ENCODE measurements at places on chromosomes 12 and 14.

- DNase-seq: no peak
Observed at GRCh38 chr12:66247741-66248140, 54.6 kb upstream of the HELB start.

DNA sequence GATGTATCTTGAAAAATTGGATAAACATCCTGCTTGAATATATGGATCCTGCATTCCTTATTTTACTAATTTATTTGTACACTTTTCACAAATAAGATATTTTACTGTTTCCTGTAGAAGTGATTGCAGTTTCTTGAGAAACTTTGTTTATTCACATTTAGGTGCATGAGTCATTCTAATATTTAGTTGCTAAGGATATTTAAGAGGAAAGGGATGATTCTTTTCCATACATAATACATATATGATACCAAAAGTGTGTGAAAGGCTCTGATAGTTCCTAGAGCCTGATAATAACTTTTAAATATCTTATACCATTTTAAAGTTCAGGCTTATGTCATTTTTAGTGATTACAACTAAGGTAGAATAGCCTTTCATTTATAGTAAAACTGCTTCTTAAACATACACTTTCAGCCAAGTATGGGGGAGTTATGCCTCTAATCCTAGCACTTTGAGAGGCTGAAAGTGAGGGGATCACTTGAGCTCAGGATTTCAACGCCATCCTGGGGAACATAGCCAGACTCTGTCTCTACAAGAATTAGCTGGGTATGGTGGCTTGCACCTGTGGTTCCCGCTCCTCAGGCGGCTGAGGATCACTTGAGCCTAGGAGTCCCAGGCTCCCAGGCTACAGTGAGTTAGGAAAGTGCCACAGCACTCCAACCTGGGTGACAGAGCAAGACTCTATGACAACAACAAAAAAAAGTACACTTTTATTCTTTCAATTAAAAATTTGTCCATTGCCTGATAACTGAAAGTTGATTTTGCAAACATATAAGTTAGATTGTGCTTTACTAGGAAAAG, 262.6 kb upstream of the LRIG3 start:
- DNase-seq: no peak

DNA sequence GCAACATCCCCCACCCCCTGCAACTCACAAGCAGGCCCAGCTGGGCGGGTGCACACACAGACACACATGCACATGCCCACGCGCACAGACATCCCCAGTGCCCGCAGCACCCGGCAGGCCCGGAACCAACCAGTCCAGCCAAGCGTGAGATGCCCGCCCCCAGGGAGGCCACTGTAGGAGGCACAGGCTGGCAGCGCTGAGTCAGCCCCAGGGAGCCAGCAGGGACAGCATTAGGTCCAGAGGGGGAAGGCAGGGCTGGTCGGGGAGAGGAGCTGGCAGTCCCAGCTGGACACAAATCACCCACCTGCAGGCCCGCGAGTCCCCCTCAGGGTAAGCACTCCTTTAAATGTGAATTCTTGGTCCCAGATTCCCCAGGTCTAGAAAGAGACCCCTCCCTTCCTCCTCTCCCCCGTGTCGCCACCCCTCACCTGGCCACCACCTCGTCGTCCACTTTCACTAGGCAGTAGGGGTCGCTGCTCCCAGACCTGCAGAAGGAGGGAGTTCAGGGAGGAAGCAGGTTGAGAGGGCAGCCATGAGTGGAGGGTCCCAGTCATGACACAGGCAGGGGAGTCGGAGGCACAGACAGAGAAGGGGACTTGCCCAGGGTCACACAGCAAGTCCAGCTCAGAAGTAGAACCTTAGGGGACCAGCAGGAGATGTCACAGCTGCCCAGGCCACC, 5.0 kb downstream of the RASAL1 start:
- no peak for DNase-seq

- no peak for DNase-seq
Observed at GRCh38 chr14:68896132-68896531, 83.0 kb downstream of the ACTN1 start.

GRCh38 chr14:22926316-22926715, 2.9 kb downstream of the PRMT5 start:
- no peak for DNase-seq

DNA sequence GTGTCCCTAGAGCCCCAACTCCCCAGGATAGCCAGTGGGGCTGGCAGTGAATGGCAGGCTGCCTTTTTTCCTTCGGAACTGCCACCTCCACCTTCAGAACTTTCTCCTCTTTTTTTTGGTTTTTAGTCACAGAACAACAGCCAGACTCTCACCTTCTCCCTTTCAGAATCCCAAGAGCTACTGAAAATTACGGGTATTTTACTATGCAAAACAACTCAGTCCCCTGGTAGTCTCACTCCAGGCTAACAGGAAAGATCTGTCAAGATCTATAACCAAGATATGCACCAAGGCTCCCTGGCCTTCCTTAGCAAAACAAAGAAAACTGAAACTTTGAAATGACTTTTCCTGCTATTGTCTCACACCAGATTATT, 12.5 kb downstream of the PLEKHG6 start:
- no peak for DNase-seq

DNA sequence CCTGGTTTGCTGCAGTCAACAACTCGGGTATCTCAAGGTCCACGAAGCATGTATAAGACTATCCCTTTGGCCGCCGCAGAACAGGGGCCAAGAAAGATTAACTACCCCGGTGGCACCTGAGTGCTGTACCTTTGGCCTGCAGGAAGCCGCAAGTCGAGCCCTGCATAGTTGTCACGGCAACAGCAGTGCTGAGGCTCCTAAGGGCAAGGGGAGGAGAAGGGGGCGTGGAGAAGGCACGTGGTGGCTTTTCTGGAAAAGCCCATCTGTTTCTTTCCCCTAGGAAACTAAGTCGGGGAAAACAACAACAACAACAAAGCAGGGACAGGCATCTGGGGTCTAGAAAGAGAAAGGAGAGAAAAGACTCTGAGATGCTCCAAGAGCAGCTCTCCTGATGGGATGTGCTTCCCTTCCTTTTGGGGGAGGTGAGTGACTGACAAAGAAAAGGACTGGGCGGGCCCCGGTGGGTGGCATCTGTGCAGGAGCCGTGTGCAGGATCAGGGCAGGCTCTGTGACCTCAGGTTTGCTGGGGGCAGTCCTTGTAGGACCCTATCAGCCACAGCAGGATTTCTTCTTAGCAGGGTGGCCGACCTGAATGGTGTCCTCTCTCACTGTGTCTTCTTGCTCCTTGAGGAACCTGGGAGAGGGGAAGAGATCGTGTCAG, 123.9 kb downstream of the PRMT8 start:
- DNase-seq: no peak

- no peak for DNase-seq
Observed at GRCh38 chr12:98669751-98670150, 24.7 kb downstream of the APAF1 start.

DNA sequence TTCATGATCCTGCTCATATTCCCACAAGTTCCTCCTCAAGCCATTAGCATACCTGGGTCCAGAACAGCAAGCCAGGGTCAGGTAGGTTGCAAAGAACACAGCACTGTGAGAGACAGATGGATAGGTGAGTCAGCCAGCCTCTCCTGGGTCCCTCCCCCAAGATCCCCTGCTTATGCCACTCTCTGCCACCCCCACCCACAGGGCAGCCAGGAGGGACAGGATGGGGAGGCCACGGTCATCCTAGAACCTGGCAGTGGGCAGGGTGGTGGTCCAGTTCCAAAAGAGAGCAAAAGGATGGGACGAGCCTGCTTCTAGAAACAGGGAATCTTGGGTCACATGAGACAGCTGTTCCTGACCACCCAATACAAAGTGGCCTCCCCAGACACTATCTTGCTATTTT, 12.7 kb downstream of the FAIM2 start:
- no peak for DNase-seq

- DNase-seq: no peak
Observed at GRCh38 chr14:92937051-92937937, 14.3 kb downstream of the CHGA start.

- DNase-seq: no peak
Observed at GRCh38 chr14:31122098-31122611, 85.4 kb downstream of the HECTD1 start.

DNA sequence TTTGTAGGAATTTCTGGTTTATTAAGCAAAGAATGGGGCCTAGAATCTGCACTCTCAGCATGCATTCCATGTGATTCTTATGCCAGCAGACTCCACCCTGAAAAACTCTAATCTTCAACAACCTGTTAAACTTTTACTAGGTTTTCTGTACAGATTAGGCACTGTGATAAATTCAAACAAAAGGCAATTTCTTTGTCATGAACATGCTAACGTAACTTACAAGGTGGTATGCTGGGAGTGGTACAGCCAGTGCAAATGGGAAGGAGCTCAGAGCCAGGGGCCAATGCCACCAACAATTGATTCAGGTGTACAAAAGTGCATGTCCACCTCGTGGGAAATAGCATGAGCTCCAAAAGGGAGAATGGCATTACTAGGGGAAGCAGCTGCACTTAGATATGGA, 83.0 kb downstream of the PPFIBP1 start:
- no peak for DNase-seq

DNA sequence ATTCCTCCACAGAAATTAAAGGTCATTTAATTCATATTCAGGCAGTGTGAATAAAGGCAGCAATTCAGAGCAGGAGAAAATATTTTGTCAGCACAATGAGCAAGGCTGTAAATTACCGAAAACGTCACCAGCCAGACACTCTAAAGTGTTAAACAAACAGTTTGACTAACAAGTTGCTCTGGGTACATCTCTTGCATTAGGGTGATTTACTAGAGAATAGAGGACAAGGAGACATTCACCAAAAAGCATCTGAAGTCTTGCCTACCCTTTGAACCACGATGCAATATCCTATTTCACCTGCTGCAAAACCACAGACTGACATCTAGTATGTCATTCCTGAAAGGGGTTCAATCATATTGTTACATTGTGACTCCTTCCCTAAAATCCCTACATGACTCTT, 27.1 kb upstream of the GPHB5 start:
- no peak for DNase-seq

DNA sequence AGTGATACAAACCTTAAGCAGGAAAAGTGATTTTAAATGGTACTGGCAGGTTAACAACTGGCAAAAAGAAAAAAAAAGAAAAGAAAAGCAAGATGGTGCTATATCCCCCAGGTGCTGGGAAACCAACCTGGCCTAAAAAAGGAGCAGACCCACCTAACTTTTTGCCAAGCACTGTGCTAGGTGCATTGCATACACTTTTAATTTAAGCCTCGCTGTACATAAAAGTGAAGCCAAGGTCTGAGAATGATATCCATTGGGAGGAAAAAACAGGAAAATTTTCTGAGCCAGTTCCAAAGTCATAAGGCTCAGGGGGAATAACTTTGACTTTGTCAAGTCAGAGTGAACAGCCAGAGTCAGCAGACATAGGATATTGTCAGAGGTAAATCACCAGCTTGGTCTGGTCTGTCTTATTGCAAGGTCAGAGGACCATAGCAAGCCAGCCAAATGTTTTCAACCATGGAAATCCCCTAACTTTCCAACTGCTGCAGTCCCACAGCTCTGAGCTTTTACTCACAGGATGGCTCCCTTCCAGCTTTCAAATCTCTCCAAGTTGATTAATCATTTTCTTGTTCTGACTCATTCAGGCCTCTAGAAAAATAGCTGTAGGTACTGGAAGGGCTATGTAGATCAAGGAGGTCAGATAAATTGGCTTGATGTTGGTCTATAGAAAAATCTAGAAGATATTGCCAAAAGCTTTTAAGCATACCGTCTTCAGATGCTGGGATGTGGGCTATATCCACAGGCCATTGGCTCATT, 412.9 kb downstream of the RAD51B start:
- no peak for DNase-seq

- DNase-seq: no peak
Observed at GRCh38 chr12:105978686-105979085, 160.1 kb downstream of the NUAK1 start.

DNA sequence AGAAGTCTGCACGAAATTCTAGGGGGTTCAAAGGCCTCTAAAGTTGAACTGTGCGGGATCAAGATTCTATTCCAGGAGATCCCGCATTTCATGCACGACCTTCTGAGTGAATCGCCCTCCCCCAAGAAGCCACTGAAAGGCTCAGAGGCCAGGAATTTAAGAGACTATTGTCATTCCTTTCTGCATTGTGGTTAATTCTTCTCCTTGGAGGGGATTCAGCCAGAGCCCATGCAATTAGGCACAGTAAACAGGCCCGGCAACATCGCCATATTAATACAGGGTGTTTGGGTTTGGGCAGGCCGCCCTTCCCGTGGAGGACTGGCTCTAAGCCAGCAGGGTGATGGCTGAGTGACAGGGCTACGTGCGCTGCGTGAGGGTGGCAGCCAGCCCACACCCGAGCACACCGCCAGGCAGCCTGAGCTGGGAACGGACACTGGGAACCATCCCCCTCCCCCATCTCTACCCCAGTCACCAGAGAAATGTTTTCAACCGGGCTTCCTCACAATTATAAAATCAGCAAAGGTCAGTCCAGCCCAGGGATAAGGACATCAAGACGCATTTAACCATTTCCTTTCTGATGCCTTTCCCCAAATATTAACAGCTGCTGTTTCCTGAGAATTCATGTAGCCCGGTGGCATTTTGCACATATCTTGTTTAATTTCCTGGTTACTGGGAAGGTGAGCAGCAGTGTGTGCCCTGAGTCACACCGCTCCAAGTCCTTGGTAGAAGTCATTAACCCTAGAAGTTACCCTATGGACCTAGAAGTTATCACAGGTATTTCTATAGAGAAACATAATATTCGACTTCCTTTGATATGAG, 12.5 kb downstream of the EGLN3 start:
- DNase-seq: no peak

GRCh38 chr12:108856428-108857157, 790 bp downstream of the SSH1 start:
- no peak for DNase-seq

DNA sequence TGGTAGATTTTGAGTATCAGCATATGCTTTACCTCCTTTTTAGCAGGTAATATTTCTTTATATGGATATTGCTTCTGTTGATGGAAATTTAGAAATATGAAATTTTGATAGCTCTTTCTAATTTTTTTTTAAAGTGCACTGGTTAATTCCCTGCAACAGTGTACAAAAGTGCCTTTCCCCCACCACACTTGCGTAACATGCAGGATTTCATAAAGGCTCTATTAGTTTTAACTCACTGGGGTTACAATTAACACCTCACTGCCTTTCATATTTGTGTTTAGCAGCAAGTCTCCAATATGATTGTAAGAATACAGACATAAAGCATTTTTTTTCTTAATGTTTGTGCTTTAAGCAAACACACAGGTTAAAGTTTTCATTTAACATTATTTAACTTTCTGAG, 25.6 kb downstream of the MNAT1 start:
- no peak for DNase-seq

GRCh38 chr14:101225157-101226152, 321.9 kb upstream of the RTL1 start:
- no peak for DNase-seq

DNA sequence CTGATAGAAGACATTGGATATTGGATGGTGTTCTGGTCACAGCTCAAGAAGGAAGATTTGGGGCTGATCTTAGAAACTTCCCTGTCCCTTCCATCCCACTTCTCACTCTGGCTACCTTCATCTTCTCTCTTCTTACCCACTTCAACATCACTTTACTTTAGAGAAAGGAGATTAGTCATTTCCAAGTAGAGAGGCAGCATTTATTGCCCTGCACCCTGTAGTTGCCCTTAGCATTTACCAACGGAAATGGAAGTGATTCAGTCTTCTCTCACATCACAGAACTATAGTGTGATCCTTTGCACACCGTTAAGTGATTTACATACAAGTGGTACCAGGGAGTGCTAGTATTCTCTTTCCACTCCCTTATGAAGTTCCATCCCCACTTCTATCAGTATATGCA, 52.4 kb downstream of the PHLDA1 start:
- DNase-seq: no peak

- no peak for DNase-seq
Observed at GRCh38 chr12:113186033-113186365, 478 bp downstream of the RITA1 start.

Data from stimulated activated CD8-positive, alpha-beta memory T cell treated with anti-CD3 and anti-CD28 coated beads, Interleukin-2, amount 100 ng/mL, for 1 hour (primary cell).